Hypothalamus (tissue), 51 donors: ENCODE measurements at places on chromosomes 6 and 20.

DNA sequence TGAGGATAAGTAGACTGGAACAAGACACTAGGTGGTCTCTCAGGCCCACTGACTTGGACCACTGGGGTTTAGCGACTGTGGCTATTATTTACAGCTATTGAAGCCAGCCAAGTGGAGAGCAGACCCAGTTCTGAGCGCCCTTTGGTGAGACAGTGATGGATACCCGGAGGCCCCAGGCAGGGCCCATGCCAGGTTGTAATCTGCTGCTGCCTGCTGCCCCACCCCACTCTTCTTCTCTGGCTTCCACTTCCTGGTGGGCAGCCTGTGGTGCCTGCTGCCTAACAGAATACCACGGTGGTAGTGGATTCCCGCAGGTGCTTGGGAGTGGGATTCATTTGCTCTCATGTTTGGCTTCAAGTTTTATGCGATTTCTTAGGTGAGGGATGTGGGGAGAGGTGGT lies 570 bp downstream of the RAB44 start:
- no peak for DNase-seq

GRCh38 chr6:45610832-45611231 lies 233.1 kb upstream of the SUPT3H start:
- DNase-seq, result no peak

DNA sequence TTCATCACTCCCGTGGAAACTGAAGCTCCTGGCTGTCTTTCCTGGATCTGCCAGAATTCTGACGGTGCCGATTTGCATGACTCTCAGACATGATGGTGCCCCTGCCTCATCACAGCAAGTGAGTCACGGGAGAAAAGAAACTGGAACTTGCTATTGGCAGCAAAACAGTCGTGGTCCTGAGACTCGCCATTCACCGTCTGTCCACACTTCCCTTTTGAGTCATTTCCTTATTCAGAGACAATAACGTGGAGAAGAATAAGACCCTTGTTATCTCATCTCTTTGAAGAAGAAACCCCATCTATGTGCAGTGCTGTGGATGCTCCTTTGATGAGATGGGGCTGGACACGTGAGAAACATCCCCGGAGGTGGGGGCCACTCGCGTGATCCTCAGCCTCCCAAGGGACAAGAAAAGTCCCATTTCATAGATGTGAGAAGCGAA lies 4.2 kb downstream of the GPR31 start:
- no peak for DNase-seq

DNA sequence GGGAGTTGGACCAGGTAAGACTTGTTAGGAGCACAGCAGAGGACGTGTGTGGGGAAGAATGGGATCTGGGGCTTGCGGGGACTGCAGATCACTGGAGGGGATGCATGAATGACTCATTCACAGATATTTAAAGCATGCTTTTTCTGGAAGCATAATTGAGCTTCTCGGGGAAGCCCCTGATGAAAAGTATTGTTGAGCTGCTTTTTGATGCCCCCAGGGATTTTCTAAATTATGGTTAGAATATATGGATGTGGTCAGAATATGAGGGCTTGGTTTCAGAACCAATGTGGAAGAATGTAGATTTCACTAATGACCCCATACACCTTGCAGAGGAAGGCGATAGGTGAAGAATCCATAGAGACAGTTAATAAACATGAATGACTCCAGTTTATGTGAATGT lies 36.1 kb downstream of the GMPR start:
- no peak for DNase-seq

DNA sequence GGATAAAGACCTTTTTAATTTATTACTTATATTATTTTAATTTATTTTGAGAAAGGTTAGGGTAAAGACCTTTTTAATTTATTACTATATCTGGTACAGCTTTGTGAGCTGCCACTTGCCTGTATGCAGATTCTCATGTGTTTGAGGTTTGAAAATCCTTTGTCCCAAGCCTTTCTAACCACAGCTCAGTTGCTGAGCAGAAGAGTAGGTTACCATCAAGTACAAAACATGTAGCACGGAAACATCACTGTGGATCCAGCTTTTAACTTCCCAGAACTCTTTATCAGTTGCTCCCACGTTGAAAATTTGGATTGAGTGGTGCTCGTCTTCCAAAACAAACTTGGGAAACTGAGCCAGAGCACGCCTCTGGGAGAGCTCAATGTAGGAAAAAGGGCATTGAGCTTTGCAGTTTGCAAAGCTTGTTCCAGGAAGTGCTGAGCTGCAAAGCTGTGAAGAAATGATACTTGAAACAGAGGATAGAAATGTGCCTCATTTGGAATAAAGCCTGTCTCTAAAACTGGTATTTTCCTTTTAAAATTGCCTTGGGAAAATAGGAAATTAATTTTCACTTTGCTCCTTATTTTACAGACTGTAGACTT lies 89.0 kb downstream of the RREB1 start:
- DNase-seq, result no peak

DNA sequence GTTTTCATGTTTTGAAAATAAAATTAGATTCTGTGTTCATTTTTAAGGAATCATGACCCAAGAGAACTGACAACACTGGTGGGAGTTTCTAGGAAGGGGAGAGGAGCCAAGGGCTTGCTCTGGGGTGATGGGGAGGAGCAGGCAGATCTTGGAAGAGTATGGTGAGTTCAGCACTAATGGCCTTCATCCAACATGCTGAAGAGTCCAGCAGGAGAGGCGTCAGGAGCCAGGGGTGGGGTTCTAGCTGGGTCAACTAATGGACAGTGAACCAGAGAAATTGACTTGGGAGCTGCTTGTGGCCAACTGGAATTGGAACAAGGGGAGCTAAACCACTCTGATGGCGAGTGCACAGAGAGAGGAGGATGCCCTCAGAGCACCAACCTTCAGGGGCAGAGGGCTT lies 107.1 kb downstream of the MRPL14 start:
- no peak for DNase-seq

GRCh38 chr6:132495604-132496079 lies 17.3 kb downstream of the STX7 start:
- DNase-seq, result no peak

GRCh38 chr20:2455771-2456497 lies 14.7 kb downstream of the SNRPB start:
- DNase-seq, result no peak

GRCh38 chr6:148110925-148111324 lies 231.7 kb upstream of the SASH1 start:
- DNase-seq, result no peak

DNA sequence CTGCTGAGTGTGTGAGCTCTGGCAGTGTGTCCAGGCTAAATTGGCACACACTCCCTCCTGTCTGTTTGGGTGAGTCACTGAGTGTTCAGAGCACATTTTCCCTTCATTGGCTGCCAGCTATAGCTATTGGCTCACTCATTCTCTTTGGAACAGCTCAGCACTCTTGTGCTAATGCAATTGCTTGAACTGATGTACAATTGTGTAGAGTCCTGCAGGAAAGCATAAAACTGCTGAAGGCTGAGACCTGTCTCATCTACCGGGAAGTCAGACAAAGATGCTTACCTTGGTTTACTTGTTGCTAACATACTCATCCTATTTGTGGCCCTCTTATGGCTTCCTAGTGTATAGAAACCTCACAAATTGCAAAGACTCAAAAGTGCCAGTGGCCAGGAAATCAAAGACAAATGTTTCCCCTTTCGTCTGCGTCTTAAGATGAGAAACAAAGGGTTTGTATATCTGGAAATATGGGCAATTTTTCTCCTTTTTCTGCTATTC lies 351.0 kb downstream of the BCKDHB start:
- DNase-seq, result peak; percentile 1

GRCh38 chr6:85537055-85537494 lies 56.6 kb downstream of the SNX14 start:
- no peak for DNase-seq

DNA sequence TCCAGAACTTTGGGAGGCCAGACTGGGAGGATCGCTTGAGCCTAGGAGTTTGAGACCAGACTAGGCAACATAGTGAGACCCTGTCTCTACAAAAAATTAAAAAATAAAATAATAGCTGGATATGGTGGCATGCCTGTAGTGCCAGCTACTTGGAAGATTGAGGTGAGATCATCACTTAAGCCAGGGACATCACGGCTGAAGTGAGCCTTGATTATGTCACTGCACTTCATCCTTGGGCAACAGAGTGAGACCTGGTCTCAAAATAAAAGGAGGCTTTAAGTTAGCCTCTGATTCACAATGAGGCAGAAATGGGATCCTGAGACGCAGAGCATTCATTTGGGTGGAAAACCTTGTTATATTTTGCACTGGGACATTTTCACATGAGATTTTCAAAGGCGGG lies 57.0 kb downstream of the TULP4 start:
- no peak for DNase-seq

DNA sequence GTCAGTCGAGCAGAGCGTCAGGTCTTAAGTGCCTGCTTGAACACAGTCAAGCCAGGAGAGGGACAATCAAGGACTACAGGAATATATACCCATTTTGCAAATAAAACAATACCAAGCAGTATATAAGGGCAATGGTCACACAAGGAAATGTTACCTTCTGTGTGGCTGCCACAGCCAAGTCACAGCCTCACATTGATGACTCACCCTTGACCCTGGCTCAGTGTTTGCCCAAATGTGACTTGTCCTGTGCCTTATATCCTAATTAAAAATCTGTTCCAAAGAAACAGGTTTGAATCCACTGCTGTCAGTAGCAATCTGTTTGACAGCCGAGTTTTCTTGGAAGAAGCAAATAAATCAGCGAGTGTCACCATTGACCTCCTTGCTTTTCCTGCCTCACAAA lies 34.3 kb downstream of the C6orf89 start:
- no peak for DNase-seq

GRCh38 chr20:24948939-24949679 lies at the start of gene CST7:
CST7 (plus strand) TSS chr20:24949269; CDS start chr20:24949506, 237 bp downstream.
- DNase-seq, result no peak

GRCh38 chr20:51116765-51117686 lies 94.1 kb upstream of the KCNG1 start:
- DNase-seq, result no peak

- DNase-seq, result no peak
Measured at GRCh38 chr20:37946946-37947345, 44.0 kb downstream of the VSTM2L start.

- DNase-seq, result no peak
Measured at GRCh38 chr6:56491606-56492328, 150.9 kb downstream of the DST start.

DNA sequence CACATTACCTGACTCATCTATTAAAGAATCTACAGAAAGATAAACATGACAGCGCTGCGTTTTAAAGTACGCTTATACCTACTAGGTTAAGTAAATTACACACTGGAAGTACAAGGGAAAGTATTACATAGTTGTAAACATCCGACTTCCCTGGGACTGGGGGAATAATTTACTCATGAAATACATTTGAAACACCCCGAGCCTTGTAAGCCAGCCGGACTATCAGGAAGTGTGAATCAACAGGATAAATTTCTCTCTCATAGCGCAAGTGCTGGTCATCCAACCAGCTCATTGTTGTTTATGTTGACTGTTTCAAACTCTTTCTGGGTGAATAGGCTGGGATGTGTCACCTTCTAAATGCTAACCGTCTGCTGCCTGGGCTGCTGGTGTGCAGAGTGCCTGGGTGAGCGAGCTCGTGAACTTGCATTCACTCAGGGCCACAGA lies 4.9 kb downstream of the BMP6 start:
- no peak for DNase-seq

DNA sequence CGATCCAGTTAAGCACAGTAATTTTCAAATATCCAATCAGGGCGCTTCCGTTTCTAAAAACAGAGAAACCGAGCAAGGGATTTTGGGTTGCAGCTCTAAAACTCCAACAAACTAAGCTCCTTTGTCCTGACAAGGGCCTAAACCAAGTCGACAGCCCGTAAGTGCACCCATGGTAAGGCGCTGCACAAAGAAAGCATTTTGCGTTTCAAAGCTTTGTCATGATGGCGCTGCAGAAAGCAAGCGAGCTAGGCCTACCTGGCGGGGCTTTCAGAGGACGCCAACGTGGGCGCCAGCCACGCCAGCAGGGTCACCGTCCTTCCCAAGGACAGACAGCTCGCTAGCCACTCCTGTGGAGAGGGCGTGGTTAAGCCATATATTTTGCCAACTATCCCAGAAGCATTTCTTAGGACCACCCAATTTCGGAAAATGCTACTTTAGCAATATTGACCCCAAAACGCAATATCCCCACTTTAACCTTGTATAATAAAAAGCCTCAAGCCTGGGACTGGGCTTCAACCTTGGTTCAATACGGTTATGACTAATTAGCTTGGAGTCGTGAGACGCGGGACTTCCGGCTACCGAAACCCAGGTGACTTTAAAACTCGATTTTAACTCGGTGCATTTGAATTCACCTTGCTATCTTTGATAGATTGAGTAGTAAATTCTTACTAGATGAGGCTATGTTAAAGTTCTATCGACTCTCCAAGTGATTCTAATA lies 53.8 kb downstream of the TRIM38 start:
- no peak for DNase-seq

GRCh38 chr6:50714487-50715379 lies 1.4 kb downstream of the TFAP2D start:
- no peak for DNase-seq

DNA sequence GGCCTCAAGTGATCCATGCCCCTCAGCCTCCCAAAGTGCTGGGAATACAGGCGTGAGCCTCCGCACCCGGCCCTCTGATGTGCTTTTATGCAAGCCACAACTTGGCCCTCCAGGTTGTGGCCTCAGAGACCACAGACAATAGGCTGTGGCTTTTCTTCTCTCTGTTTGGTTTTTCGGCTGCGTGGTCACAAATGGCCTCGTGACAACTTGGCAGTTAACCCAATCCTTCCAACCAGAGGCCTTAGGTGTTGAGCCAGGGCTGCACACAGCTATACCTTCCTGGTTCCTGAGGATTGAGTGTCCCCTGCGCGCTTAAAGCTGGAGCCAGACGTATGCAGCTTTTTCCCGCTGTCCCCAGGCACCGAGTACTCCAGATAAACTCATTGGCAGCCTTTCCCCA lies 6.3 kb upstream of the TGM3 start:
- DNase-seq, result no peak

DNA sequence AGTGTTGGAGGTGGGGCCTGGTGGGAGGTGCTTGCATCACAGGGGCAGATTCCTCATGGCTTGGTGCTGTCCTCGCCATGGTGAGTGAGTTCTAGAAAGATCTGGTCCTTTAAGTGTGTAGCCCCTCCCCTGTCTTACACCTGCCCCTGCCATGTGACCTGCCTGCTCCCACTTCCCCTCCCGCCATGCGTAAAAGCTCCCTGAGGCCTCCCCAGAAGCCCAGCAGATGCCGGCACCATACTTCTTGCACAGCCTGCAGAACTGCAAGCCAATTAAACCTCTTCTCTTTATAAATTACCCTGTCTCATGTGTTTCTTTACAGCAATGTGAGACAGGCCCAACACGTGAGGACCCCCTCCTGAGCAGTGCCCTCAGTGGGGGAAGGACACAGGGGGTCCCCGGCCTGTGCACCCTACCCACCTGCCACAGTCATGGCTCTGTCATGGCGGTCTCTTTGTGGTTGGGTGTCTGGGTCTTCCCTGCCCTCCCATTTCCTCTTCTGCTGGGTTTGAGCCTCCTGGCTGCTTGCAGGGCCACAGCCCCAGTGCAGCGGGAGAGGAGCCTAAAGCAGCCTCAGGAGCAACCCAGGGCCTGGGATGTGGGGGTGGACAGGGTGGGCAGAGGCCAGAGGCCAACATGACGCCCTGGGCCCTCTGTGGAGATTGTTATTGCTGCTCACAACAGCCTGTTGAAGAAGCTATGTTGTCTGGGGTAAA lies 87.2 kb upstream of the QKI start:
- DNase-seq, result no peak

- no peak for DNase-seq
Measured at GRCh38 chr6:27130668-27131428, 116.7 kb upstream of the PRSS16 start.

GRCh38 chr6:73667798-73668197 lies 14.0 kb upstream of the SLC17A5 start:
- no peak for DNase-seq

- DNase-seq, result no peak
Measured at GRCh38 chr20:62030834-62031434, 34.7 kb downstream of the TAF4 start.
